GM12878 (cell line): ENCODE measurements at places on chromosomes 7 and 10.

DNA sequence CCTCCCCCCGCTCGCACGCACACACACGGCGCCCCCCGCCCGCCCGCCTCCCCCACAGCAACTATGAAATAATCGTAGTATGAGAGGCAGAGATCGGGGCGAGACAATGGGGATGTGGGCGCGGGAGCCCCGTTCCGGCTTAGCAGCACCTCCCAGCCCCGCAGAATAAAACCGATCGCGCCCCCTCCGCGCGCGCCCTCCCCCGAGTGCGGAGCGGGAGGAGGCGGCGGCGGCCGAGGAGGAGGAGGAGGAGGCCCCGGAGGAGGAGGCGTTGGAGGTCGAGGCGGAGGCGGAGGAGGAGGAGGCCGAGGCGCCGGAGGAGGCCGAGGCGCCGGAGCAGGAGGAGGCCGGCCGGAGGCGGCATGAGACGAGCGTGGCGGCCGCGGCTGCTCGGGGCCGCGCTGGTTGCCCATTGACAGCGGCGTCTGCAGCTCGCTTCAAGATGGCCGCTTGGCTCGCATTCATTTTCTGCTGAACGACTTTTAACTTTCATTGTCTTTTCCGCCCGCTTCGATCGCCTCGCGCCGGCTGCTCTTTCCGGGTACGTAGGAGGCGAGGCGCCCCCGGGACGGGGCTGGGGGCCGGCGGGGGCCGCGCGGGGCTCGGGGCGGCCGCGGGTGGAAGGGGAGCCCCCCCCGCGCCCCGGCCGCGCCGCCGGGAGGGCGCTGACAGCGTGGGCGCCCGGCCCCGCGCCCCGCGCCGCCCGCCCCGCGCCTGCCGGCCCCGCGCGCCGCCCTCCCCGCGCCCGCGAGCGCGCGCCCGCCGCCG, 441 bp downstream of the BMI1 start:
- DNase-seq: no peak

DNA sequence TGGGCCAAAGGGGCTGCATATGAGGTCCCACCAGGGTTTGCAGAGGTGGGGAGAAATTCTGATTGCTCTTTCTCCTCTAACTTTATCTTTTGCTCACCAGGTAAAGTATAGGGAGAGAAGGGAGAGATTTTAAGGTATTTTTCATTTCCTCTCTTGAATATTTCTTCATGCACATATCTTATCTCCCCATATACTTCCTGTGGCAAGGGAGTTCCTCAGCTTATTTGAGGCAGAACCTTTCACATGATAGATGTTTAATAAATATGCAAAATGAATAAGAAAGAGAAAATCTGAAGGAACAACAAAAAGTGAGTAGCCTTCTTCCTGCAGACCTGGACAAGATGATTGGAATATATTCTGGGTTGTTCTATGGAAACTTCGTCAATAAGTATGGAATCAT, 67.4 kb upstream of the PDCD4 start:
- DNase-seq: no peak

DNA sequence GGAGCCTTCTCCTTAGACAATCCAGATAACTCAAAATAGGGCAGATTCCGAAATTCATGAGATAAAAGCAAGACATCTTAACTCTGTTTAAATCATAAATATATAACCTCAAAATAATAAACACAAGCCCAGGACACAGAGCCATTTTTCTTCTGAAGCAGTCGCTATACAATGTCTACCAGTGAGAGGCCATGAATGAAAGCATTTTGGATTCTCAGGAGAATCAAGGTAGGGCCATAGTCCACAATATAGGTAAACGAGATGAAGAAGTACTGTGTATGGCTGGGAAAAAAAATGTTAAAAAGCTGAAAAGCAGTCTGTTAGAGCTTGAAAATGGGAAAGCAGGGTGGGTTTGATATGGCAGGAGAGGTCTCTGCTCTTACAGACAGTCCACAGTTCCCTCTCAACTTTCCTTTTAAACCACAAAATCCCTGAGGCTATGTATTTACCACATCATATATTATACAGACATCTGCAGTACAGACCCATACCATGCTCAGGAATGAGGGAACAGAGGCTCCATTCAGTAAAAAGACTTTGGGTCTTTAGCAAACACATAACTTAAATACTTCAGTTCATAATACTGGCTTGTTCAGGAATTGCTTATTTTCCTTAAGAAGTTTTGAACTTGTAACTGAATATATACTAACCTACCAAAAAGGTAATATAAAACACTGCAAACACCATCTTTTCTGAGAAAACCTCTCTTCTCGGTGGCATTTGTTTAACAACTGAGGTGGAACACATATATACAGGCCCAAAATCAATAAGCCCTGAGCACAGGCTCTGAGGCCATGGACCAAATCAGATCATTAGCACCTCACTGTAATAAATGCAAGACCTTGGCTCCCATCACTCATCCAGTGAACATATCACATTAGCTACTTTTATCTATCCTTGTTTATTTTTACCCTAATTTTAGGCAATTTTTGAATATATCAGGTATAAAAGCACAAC, 109.3 kb downstream of the SORBS1 start:
- no peak for DNase-seq

DNA sequence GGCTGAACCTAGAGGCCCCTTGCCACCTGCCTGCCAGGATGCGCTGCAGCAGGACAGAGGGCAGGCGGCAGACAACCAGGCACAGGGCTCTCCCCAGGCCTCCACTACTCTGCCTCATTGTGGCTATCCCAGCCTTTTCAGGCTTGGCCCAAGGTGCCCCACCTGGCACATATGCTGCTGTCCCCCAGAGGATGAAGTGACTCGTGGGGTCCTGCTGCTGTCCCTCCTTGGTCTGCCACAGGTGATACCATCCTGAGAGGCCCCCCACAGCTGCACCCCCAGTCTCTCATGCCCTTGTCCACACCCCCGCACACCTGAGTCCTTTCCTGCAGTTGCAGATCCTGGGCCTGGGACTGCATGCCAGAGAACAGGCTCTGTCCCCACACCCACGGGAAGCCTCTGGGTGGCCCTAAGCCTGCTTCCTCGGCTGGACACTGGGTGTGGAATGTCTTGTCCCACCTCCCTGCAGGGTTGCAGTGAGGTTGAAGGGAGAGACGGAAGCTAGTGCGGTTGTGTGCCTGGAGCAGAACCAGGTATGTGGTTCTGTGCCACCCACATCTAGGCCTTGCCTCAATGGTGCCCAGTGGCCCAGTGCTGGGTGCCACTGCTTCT, 55.3 kb downstream of the RASGEF1A start:
- DNase-seq: no peak

DNA sequence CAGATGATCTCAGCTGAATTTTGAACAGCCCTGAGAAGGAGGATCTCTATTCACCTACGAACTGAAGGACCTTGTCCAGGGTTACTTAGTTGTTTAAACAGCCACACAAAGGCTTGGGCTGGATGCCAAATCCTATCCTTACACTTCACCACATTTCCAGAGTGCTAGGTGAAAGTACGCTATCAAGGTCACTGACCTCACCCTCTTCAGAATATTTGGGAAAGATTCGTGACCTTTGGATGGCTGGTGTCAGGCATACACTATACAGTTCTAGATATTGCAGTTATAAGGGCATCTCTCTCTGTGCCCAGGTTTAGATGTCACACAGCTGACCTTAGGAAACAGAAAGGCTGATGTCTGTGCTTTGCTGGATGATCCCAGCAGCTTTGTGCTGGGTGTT, 61.2 kb upstream of the ABLIM1 start:
- no peak for DNase-seq

DNA sequence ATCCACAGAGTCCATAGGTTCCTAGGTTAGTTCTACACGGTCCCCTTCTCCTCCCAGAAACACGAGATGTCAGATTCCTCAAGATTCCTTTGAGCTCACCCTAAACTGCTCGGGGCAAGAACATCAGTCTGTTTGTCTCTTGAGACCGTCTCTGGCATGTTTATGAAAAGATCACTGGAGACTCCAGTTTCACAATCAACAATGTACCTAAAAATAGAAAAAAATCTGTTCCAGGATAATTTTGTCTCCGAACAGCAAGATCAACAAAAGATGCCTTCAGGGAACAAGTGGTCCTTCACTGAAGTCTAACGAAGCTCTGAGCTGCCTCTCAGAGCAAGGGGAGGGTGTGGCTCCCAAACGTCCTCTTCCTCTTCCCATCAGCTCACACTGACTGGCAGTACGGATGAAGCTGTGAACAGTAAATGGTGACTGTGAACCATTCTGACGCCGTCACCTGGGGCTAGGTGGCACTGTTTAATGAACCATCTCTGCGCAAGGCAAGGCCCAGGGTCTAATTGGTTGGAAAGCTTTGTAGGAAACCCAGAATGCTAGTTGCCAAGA, 156.2 kb upstream of the LYZL1 start:
- no peak for DNase-seq

- DNase-seq: no peak
These were observed 6.7 kb downstream of the TCF7L2 start for GRCh38 chr10:112956631-112957350.

DNA sequence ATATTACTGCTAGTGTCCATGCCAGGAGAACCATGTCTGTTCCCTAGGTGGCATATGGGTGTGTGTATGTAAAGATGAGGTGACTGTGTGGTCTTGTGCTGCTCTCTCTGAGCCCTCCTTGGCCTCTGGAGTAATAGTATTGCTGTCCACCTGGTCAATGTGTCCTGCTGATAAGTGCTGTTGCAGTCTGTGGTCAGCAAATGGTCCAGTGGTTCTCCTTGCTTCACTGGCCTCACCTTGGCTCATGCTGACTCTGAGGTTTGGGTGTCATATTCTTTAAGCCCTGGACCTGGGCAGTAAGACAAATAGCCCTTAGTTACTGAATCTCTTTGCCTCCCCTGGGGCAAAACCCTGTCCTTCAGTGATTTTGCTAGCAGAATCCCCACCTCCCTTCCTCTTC, 56.8 kb downstream of the TPST1 start:
- DNase-seq: no peak

DNA sequence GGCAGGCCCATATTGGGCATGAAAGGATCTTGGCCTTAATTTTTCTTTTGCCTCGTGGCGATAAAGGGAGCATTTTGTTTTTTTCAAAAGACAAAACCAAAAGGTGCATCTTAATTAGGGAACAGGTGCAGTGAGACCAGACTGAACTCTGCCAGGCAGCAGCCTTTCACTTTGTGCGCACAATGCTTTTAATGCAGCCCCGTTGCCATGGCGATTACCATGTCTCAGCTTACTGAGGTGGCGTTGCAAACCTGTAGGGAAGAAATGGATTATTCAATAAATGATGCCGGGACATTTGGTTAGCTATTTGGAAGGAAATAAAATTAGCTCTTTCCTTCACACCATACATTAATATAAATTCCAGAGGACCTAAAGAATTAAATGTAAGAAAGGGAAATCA, 61.9 kb downstream of the MYL10 start:
- DNase-seq: no peak

- DNase-seq: no peak
These were observed 146.4 kb downstream of the FAM204A start for GRCh38 chr10:118195729-118196128.

DNA sequence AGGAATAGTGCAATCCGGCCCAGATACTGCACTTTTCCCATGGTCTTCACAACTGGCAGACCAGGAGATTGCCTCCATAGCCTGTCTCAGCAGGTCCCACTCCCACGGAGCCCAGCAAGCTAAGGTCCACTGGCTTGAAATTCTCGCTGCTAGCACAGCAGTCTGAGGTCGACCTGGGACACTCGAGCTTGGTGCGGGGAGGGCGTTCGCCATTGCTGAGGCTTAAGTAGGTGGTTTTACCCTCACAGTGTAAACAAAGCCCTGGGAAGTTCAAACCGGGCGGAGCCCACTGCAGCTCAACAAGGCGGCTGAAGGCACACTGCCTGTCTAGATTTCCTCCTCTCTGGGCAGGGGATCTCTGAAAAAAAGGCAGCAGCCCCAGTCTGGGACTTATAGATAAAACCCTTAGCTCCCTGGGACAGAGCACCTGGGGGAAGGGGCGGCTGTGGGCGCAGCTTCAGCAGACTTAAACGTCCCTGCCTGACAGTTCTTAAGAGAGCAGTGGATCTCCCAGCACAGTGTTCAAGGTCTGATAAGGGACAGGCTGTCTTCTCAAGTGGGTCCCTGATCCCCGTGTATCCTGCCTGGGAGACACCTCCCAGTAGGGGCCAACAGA, 293.5 kb upstream of the GALNT17 start:
- DNase-seq: no peak

- no peak for DNase-seq
These were observed 14.8 kb downstream of the IMPDH1 start for GRCh38 chr7:128394904-128395496.

DNA sequence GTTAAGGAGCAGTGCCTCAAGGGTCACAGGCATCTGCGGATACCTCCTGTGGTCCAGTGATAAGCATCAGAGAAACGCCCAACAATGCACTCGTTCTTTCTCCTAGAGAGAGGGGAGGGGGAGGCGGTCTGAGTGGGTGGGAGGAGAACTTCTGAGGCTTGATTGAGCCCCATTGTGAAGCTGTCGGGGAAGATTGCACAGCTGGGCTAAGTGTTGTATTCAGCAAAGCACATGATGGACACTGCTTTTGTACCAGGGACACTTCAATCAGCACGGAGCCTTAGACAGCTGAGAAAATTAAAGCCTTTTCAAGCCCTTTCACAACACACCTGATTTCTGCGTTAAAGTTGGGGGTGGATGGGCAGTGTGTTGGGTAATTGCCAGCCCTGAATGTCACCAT, 230.3 kb upstream of the GHITM start:
- no peak for DNase-seq

- no peak for DNase-seq
These were observed 128.5 kb downstream of the TNS3 start for GRCh38 chr7:47453093-47454061.
